ENCODE measurements at places on chromosomes 6 and 20.
A peak's percentile ranks its signal among the peaks of the same experiment; 100 is the strongest.

DNA sequence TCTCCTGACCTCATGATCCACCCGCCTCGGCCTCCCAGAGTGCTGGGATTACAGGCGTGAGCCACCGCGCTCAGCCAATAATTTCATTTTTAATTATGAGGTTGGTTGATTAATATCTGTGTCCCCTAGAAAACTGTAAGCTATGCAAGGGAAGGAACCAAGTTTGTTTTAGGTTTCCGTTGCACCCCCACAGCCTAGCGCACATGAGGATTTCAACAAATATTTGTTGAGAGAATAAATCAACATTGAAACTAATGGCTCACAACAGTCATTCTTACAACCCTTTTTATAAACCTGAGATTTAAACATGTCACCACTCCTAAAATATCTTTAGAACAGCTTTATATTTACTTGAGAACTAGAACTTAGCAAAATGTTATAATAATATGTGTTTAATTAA lies 114.0 kb upstream of the CARMIL1 start:
- DNase-seq: no peak

DNA sequence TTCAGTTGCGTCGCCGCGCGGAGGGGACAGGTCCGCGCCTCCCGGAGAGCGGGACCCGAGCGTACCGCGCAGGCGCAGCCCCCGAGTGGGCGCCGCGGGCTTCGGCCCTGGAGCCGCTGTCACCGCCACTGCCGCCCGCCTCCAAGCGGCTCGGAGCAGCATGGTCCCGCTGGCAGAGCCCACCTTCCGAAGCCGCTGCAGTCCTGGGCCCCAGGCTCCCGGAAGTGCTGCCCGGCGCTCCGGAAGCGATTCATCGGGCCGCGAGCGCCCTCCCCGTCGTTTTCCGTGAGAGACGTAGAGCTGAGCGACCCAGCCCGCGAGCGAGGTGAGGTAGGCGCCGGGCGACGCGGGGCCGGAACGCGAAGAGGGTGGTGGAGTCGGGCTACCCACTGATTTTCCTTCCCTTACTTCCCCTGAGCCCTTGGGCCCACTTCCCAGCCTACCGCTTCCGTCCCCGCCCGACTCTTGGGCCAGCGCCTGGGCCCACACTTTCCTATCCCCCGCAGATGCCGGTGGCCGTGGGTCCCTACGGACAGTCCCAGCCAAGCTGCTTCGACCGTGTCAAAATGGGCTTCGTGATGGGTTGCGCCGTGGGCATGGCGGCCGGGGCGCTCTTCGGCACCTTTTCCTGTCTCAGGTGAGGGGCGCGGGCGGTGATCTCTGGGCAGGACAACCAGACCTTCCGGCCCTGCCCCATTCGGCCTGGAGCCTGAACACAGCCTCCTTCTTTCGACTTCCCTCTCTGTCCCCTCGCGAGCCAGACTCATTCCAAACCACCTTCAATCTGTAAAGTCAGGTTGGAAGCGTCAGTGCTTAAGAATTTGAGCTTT lies at the start of the genes NFS1 and ROMO1:
TSS of gene NFS1 (minus strand) at position 226 of the 830 bp plus-strand sequence. CDS start at position 162, 64 bp downstream.
TSS of gene ROMO1 (plus strand) at position 279 of the 830 bp plus-strand sequence. CDS start at position 507, 228 bp downstream.
- DNase-seq: peak; percentile 49

- peak; percentile 94 for DNase-seq
Observed at GRCh38 chr20:54219751-54220426, 12.0 kb downstream of the PFDN4 start.

- DNase-seq: no peak
Observed at GRCh38 chr6:106522562-106523250, 106.6 kb downstream of the RTN4IP1 start.

GRCh38 chr20:16553684-16554083 lies 19.6 kb downstream of the KIF16B start:
- no peak for DNase-seq

DNA sequence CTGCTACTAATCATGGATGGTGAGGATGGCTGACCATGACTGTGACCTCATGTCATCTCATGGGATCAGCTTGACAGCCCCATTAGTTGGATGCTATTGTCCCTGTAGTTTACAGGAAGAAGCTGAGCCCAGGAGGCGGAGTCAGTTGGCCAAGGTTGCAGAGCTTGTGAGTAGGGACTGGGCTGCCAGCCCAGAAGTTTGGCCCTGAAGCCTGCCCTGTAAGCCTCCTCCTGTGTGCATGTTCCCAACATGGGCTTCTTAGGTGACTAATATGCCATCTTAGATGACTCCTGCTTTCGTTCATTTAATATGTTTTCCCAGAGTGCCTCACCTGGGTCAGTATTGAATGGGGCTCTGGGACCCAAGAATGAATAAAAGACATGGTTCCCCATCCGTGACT lies 6.9 kb downstream of the EDN3 start:
- no peak for DNase-seq

DNA sequence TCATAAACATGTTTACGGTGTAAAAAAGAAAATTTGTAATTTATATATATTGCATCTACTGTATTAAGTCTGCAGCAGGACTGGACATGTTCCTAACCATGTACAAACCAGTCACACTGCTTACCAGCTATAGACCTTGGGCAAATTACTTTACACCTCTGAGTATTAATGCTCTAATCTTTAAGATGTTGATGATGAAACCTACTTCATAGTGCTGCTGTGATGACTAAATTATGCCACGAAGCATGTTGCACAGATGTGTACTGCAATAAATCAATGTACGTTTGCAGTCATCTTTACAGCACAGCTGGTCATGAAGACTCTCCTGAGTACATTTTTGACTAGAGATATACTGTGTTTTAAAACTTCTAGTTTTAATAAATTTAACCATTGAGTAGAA lies 42.6 kb downstream of the PRKN start:
- DNase-seq: no peak

DNA sequence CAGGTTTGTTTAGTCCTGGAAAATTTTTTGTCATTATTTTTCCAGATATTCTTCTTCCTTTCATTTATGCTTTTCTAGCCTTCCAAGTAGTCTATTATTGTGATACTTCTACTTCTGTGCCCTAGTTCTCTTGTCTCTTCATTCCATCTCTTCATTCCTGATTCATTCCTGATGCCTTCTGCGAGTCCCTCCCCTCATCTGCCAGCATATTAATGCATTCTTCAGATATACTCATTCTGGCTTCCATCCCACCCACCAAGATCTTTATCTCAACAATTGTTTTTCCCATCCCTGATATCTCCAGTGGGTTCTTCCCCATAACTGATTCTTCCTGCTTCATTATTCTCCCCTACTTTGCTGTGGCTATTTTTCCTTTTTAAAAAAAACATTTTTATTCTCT lies 35.2 kb downstream of the ALDH5A1 start:
- DNase-seq: no peak

DNA sequence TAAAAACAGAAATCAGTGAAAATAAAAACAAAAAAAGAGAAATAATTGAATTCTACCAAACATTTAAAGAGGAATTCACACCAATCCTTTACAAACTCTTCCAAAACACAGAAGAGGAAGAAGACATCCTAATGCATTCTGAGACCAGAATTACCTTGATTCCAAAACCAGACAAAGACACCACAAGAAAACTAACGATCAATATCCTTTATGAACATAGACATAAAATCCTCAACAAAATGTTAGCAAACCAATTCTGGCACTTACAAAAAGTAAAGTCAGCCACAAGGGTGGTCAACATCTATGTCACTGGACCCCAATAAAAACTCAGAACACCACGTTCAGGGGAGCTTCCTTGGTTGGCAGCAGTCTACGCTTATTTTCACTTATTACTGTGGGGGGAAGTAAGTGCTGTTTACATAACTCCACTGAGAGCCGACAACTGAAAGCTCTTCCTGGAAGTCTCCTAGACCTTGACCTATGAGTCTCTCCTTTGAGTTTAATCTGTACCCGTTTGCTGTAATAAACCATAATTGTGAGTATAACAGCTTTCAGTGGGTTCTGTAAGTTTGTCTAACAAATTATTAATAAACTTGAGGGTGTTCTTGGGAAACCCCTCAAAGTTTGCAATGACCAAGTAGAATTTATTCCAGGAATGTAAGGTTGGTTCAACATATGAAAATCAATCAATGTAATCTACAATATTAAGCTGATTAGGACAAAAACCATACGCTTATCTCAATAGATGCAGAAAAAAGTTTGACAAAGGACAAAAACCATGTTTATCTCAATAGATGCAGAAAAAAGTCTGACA lies 24.5 kb downstream of the GZF1 start:
- DNase-seq: no peak

GRCh38 chr20:31559704-31560093 lies 45.4 kb upstream of the ID1 start:
- DNase-seq: no peak

DNA sequence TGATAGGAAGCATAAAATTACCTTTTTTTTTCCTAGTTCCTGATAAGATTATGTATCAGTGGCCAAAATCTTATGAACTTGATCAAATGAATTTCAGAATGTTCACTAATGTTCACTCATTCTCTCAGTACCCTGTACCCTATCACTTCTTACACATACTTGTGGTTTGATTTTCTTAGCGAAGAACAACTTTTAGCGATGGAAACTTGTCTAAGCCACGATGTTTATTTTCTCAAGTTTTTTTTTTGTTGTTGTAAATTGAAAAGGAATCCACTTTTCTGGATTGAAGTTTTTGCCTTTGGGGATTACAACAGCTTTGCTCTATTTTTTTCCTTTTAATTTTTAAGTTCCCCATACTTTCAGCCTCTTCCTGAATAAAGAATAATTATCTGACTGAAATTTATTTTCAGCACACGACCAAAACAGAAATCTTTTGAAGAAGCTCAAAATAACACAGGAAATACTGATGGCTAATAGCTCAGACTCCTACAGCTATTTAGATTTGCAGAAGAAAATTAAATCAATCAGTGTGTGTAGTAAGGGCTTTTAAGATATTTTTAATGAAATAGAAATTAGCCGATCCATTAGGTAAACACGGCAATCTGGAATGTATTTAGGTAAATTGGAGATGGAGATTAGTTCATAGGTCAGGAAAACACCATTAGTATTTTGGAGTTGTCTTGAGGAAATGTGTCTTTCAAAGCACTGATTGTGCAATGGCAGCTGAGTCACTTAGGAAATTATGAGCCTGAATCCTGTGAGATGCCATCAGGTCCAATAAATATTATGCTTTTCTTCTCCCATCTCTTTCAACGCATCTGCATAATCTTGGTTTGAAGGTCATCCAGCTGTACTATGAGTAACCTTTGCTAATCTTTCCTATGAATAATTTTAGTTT lies 217.5 kb downstream of the GJA1 start:
- peak; percentile 87 for DNase-seq

GRCh38 chr6:146574211-146574610 lies 24.6 kb upstream of the ADGB start:
- DNase-seq: no peak

- DNase-seq: no peak
Observed at GRCh38 chr20:64203037-64203777, 39.0 kb downstream of the MYT1 start.

DNA sequence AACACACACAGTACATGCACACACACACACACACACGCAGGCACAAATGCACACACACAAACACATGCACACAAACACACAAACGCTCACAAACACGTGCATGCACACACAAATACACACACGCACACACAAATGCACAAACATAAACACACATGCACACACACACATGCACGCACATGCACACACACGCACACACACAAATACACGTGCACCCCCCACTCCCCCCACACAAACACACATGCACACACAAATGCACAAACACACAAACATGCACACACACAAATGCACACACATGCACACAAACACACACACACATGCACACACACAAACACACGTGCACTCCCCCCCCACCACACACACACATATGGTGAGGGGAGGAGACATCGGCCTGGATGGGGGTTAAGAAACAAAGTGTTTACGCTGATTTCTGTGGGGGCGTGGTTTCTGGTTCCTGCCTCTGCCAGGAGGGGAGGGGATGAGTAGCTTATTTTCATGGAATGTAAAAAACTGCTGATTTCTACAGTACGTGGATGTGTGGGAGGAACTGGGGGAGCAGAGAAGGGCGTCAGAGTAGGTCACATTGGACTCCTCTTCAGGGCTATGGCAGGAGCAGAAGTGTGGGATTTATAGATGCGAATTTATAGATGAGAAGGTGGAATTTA lies 607.2 kb downstream of the QKI start:
- no peak for DNase-seq

DNA sequence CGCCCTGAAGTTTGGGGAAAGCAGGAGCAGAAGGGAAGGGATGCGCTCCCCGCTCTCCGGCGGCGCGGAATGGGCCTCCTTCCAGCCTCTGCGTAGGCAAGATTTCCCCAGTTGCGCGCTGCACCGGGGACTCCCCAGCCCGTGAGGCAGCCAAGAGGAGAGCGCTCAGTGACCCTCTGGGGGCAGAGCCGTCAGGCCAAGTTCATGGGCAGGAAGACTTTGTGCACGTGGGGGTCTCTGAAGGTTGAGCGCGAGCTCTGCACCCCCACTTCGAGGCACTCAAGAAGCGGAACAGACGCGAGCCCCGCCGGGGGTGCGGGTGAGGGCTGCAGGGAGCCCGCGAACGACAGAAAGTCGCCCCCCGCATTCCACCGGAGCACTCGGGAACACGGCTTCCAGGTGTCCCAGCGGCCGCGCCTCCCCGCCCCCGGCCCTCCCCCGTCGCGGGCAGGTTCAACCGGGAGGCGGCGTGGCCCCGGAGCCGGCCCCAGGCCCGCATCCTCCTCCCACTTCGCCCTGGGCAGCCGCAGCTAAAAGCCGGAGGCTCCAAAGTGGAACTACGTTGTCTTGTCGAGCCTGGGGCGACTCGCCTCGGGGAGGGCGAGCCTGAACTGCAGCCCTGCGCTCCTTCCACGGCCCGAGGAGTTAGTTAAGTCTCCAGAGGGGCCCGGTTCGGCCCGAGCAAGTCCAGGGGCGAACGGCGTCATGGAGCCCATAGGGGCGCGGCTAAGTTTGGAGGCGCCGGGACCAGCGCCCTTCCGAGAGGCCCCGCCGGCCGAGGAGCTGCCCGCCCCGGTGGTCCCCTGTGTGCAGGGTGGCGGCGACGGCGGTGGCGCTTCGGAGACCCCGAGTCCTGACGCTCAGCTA lies at the start of gene PPP1R3G:
TSS of gene PPP1R3G (plus strand) at position 561 of the 867 bp plus-strand sequence. CDS start at position 706, 145 bp downstream.
- no peak for DNase-seq

DNA sequence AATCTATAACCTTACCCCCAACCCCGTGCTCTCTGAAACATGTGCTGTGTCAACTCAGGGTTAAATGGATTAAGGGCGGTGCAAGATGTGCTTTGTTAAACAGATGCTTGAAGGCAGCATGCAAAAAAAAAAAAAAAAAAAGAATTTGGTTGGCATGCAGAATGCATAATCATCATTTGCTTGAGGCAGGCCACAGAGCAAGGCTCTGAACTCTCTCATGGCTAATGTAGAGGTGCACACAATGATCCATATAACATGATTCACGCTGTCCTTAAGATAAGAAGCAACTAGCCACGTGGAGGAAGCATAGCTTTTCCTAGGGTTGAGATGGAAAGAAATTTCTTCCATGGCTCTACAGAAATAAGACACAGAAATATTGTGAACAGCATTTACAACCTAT lies 27.6 kb upstream of the RPN2 start:
- DNase-seq: no peak

GRCh38 chr6:89372506-89372901 lies 20.0 kb upstream of the UBE2J1 start:
- DNase-seq: no peak

DNA sequence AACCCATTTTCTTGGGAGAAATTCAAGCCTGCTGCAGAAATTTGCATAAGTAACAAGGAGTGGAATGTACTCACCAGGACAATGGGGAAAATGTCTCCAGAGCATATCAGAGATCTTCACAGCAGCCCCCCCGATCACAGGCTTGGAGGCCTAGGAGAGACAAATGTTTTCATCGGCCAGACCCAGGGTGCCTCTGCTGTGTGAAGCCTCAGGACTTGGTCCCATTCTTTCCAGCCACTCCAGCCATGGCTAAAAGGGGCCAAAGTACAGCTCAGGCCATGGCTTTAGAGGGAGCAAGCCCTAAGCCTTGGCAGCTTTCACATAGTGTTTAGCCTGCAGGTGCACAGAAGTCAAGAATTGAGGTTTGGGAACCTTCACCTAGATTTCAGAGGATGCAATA lies 1463.0 kb downstream of the HACE1 start:
- DNase-seq: no peak

- DNase-seq: no peak
Observed at GRCh38 chr6:50990750-50991446, 172.2 kb downstream of the TFAP2B start.

Data from HS-5 (cell line).